T-cell (primary cell): ENCODE measurements at places on chromosomes 11 and 22.

- DNase-seq: no peak
These were observed 28.9 kb upstream of the ACER3 start for GRCh38 chr11:76831686-76832310.

- DNase-seq: no peak
These were observed 138.0 kb upstream of the POU2AF2 start for GRCh38 chr11:111107501-111107900.

DNA sequence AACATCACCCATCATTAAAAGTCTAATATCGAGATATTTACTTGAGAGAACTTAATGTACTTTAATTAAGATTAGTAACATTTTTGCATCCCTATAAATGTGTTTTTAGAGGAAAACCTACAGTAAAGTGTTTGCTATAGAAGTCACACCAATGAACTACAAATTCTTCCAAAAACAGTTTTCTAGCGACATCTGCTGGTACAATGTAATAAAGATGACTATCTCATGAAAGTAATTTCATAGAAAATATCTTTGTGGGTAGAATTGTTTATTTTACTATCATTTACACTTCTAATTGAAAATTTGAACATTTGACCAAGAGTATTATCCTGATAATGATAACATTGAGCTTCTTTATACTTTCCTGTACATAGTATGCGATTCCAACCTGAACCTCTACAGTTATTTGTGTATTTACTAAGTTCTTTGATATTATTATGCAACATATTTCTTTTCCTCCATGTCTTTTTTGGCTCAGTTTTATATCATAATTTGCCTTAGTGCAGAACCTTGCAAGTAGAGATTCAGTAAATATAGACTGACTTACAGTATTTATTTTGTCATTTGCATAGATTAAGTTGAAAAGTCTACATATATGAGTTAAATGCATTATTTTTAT, 252.7 kb downstream of the TMEM135 start:
- no peak for DNase-seq

DNA sequence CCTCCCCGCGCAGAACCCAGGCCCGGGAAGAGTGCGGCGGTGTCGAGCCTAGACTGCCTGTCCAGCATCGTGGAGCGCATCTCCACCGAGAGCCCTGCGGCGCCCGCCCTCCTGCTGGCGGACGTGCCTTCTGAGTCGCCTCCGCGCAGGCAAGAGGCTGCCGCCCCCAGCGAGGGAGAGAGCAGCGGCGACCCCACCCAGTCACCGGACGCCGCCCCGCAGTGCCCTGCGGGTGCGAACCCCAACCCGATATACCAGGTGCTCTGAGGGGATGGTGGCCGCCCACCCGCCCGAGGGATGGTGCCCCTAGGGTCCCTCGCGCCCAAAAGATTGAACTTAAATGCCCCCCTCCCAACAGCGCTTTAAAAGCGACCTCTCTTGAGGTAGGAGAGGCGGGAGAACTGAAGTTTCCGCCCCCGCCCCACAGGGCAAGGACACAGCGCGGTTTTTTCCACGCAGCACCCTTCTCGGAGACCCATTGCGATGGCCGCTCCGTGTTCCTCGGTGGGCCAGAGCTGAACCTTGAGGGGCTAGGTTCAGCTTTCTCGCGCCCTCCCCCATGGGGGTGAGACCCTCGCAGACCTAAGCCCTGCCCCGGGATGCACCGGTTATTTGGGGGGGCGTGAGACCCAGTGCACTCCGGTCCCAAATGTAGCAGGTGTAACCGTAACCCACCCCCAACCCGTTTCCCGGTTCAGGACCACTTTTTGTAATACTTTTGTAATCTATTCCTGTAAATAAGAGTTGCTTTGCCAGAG, 2.0 kb downstream of the MYOD1 start:
- no peak for DNase-seq

GRCh38 chr11:102545701-102546100, 15.2 kb upstream of the MMP7 start:
- no peak for DNase-seq

GRCh38 chr11:97761175-97761574, 1259.6 kb upstream of the CNTN5 start:
- DNase-seq: no peak

GRCh38 chr11:59418156-59418555, 8.1 kb downstream of the OR5A2 start:
- no peak for DNase-seq

DNA sequence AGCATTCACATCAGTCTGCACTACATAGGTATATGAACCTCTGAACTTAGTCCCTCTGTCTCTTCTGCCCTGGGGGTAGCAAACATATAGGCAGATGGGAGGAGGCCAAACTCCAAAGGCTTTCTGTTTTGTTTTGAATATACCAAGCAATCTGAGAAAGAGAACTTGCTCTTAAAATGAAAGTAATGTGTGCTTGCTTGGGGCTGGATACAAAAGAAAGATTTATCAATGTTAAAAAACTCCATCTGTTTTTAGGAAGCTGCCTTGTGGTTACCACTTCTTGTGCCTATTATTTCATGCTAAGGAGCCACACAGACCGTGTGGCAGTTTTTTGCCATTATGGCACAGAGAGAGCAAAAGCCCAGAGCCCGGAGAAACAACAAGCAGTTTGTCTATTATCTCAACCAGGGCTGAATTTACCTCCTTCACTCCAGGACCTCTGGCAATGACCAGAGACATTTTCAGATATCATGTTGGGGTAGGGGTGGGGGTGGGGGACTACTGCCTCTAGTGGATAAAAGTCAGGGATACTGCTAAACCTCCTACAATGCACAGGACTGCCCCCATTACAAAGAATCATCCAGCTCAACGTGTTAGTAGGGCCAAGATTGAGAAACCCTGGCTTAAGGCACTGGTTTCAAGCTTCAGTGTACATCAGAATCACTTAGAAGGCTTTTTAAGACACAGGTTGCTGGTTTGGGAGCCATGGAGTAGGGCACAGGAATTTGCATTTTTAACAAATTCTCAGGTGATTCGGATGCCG, 124.2 kb downstream of the APIP start:
- no peak for DNase-seq

- no peak for DNase-seq
These were observed 316.4 kb downstream of the NTM start for GRCh38 chr11:131686836-131687235.

- no peak for DNase-seq
These were observed 583 bp downstream of the PDGFD start for GRCh38 chr11:104163100-104164027.

DNA sequence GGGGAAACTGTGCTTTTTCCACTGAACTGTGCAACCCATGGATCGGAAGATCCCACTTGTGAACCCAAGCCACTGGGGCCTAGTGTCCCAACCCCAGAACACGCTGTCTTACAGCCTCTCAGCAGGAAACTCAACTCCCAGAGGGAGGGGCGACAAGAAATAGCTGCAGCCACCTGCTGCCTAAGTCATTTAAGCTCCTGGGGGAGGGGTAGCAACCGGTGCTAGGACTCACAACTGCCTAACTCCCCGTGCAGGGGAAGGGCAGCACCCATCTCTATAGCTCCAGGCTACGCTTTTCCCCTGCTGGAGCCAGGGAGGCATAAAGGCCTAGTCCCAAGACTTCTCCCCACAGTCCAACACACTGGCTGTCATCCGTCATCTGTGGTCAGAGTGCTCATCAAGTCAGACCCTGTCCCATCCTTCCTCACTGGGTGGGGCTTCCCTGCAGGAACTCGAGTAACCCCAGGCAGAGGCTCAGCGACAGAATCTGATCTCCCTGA, 363.0 kb downstream of the LUZP2 start:
- no peak for DNase-seq

DNA sequence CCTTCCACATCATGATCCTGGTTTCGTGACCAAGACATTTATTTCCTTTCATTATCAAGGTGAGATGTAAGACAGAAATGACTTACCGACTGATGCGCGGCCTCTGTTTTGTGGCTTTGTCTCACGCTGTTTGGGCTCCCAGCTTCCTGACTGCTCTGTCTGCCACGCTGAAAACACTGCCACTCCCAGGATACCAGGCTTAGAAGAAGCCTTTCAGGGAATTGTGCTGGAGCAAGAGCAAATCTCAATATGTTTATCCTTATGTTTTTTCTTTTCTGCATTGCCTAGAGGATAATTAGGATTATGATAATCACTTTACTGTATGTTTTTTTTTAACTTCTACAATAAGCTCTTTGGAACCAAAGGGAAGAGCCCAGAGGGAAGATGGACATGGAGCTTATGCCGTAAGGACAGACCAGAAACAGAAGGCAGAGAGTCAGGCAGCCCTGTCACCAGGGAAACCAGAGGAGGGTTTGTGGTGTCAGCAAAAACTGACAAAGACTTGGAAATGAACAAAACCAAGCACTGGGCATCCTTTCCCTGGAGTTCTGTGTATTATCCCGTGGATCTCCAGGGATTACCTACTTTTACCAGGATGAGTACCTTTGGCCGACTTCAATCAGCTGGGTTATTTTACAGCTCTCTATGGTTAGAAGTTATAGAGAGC, 68.2 kb upstream of the ISX start:
- no peak for DNase-seq

DNA sequence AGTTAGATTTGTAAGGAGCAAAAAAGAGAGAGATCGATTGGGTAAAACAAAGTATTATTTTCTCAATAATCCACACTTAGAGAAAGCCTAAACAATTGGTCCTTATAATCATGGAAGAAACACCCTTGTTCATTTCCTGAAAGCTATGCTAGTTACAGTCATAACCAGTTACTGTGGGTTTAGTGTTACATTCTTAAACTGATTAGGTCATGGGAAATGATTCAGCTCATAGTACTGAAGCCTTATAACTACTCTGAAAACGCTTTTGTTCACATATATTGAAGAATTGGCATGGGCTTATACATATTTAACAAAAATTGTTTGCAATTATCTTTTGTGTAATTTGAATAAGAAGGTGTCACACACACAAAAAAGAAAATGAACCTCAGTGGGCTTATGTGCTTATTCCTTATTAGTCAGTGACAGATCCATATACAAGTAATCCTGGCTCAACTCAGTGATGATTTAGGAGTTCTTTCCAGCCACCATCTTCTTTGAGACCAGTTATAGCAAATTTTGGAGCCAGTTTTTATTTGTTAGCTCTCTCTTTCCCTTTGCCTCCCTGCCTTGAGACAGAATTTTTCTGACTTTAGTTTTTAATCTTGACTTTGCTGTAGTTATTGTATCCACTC, 198.5 kb upstream of the CTSC start:
- no peak for DNase-seq

- DNase-seq: no peak
These were observed 162.1 kb downstream of the CADM1 start for GRCh38 chr11:115342142-115342541.

- no peak for DNase-seq
These were observed 1306.0 kb downstream of the TBC1D22A start for GRCh38 chr22:48068323-48068885.

DNA sequence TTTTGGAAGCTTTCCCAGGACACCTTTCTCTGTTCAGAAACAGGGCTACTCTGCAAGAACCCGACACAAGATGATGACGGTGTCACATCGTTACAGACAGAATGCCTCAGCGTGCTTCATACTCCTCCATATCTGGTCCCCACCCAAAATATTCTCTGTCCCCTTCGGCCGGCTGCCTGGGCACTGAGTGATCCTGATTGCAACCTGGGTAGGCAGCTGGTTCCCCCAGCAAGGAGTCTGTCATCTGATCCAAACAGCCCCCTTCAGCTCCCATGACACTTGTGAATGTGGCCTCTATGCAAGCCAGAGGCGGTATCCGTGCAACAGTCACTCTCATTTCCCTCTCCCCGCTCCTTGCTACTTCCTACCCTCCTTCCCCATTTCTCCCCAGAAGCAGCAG, 431.7 kb upstream of the B3GAT1 start:
- DNase-seq: no peak

DNA sequence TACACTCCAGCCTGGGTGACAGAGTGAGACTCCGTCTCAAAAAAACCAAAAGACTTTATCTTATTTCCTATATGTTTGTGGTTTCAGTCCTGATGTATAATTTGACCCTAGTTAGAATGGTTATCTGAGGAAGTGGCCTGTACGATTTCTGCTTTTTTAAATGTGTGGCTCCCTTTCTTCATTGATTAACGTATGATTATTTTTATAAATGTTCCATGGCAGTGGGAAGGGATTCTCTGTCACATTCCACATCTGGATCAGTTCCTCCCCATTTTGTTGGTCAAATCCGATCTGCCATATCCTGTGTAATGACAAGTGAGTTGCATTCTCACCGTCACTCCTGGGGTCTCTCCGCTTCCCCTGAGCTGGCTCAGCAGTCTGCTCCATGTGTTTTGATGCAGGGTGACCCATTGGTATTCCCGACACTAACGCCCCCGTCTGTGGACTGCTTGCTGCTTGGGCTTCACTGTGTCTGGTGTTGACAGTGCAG, 20.3 kb downstream of the NEAT1 start:
- DNase-seq: no peak

GRCh38 chr11:60872124-60872960, 5.0 kb downstream of the ZP1 start:
- no peak for DNase-seq

DNA sequence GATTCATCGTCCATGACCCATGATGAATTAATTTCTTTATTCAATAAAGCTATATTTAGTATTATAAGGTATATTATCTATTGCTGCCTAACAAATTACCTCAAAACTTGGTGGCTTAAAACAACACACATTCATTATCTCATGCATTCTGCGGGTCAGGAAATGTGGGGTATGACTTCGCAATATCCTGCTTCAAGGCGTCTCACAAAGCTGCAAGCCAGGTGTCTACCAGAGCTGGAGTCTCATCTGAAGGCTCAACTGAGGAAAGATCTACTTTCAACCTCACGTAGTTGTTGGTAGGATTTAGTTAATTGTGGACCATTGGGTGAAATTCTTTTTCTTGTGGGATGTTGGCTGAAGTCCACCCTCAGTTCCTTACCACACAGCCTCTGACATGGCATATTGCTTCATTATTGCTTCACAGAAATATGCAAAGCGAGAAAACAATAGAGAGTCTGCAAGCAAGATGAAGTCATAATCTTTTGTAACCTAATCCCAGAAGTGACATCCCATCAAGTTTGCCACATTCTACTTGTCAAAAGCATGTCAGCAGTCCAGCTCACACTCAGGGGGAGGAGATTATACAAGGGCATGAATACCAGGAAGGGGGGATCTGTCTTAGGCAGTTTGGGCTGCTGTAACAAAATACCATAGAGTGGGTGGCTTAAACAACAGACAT, 45.1 kb downstream of the KREMEN1 start:
- DNase-seq: no peak

DNA sequence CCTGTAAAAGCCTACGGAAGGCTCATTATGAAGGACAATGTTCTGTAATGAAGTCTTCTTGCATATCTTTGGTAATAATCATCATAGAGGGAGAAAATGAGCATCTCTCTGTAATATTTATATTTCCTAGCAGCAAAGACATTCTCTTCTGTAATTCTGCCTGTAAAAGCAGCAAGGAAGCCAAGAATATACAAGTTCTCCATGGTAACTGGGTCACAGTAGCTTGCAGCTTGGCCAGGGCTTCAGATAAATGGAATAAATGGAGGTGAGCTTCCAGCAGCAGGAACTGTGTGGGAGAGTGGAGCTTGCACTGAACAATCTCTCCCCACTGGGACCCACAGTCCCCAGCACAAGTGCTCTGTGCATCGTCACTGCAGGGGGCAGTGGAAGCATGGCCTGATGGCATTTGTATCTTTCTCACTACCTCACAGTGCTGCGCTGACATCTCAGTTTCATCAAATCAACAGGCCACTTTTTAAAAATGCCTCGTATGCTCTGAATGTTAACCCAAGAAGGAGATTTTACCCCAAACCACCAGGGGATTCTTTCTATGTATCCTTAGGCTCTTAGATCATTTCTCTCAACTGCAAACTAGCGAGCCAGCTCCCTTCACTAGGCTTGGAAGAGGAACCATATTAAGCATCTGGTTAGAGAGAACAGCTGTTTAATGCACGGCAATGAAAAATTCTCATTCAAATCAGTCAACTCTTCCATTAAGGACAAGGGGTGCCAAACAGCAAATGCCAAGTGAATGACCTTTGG, 1059.7 kb downstream of the OPCML start:
- DNase-seq: no peak
